ENCODE measurements at places on chromosomes 3 and 15.

- no peak for DNase-seq
Observed at GRCh38 chr15:68230157-68231100, 901 bp upstream of the CLN6 start.

DNA sequence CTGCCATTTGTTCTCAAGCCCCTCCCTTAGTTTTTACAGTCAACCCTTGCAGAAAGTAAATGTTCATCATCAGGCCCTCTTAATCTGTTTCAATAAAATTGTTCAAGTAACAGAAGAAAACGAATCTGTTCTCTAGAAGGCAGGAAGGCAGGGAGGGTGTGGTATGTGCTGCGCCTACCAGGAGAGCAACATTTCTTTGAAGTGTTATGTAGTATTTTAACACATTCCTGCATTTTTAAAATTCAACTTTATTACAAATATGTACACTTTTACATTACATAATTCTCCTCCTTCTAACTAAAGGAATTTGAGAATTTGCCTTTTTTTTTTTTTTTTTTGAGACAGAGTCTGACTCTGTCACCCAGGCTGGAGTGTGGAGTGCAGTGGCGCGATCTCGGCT lies 657.8 kb downstream of the MCTP2 start:
- DNase-seq: no peak

DNA sequence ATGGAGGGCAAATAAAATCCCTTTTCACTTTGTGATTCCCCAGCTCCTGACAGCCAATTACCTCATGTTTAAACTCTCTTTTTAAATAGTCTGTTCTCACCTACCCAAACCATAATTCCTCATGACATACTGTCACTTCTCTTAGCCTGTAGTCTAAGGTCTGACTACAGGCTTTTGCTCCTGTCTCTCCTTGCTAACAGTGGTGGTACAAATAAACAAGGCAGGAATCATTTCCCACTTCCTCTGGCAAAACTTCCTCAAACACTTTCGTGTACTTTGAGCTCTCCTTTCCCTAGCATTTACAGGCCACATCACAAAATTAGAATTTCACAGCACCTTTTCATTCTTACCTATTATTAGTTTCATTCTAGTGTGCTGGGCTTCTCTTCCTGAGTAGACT lies 51.8 kb downstream of the ATP8B4 start:
- no peak for DNase-seq

DNA sequence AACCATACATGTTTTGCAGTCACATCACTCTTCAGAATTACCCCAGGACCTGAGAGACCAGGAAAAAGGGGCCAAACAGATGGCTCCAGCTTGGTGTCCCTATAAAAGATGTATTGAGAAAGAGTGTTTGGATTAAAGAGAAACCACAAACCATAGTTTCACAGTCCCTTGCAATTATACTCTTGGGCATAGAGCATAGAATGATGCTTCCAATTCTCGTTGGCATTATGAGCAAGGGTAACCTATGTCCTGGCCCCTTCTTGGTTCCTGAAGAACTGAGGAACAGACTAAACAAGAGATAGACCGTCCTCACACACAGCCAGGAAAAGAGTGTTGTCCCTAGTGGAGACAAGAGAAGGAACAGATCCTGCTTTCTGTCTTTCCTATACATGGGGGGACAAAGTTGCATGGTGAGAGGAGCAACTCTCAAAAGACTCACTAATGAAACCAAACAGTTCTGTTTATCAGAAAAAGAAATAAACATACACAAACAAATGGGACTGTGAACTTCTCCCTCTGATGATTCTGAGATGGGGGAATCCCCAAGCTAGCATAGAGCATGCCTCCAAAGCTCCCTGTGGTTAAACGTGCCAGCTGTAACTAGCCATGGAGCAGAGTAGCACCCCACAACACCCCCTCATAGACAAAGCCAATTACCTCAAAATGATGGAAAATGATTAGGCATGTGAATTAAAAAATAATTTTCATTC lies 908.6 kb downstream of the NTRK3 start:
- no peak for DNase-seq

DNA sequence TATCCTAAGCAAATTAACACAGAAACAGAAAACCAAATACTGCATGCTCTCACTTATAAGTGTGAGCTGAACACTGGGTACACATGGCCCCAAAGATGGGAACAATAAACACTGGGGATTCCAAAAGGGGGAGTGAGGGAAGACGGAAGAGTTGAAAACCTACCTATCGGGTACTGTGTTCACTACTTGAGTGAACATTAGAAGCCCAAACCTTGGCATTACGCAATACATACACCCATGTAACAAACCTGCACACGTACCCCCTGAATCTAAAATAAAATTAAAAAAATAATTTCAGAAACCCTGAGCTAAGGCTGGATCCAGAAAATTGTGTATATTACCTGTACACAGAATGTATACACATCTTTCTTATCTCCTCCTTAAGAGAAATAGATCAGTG lies 42.8 kb upstream of the C3orf70 start:
- no peak for DNase-seq

GRCh38 chr3:120022729-120023128 lies 71.5 kb downstream of the GSK3B start:
- DNase-seq: no peak

DNA sequence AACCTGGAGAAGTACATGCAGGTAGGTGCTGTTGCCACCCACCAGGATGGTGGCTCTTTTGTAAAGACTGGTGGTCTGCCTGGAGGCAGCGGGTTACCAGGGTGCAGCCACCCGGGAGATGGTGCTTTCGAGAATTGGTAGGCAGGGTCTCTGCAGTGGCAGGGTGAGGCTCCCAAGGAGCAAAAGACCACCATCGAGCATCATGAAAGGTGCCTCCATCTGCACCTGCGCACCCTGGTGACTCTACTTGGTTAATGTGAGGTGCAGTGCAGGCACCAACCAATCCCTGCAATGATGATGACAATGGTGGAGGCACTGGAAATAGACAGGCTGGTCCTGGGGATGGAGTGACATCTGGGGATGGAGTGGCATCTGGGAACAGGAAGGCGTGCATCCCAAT lies 236.7 kb downstream of the ADAMTS17 start:
- no peak for DNase-seq

GRCh38 chr15:79947009-79947408 lies 24.0 kb downstream of the BCL2A1 start:
- no peak for DNase-seq

- DNase-seq: no peak
Observed at GRCh38 chr3:113912552-113913236, 35.1 kb upstream of the ZDHHC23 start.

GRCh38 chr15:91941871-91942658 lies 88.6 kb downstream of the SLCO3A1 start:
- DNase-seq: no peak

DNA sequence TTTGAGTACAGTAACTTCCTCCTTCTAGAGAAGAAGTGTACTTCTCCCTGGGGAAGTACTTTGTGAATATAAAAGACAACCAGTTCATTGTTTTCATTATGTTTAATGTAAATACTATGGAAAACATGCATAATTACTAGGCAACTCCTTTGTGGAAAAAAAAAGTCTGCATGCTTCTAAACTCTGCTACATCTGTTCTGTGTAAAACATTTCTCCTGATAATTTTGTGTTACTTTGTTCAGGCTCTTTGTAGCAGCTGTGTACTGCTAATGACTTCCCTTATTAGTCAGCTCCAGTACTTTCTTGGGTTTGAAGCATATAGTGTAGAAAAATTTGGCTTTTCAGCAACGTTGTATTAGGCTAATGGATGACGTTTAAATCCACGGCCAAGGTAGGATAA lies 111.6 kb downstream of the FEZF2 start:
- DNase-seq: no peak

GRCh38 chr3:151404316-151404715 lies 19.8 kb upstream of the P2RY12 start:
- DNase-seq: no peak

GRCh38 chr15:20353966-20354883 lies 187.4 kb downstream of the GOLGA6L6 start:
- no peak for DNase-seq

- DNase-seq: no peak
Observed at GRCh38 chr3:52649461-52650210, 36.1 kb downstream of the PBRM1 start.
